ENCODE measurements at places on chromosomes 6 and 20.

- DNase-seq, result no peak
These were observed 16.1 kb downstream of the TTK start for GRCh38 chr6:80020381-80021120.

- DNase-seq, result no peak
These were observed 66.8 kb downstream of the TBC1D7 start for GRCh38 chr6:13261464-13261994.

GRCh38 chr20:19658137-19658536 is 99.9 kb upstream of the RIN2 start:
- DNase-seq, result no peak

DNA sequence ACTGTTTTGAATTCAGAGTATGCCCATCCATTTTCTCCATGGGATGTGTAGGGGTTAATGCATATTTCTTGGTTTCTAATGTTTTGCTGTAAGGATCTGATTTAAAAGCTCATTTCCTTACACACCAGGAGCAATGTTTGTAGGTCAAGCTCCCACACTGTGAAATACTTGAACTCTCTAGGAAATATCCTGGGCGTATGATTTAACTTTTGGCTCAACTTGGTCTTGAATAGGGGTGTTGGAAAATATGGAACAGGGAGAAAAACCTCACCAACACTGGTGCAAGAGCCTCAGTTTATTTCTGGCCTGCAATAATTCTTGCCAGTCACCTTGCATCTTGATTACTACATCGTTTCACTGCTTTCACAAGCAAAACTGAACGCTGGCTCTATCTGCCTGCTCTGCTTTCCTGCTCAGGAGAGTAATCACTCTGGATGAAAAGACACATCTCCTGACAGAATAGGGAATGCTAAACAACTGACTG is 25.1 kb upstream of the RFPL4B start:
- DNase-seq, result no peak

GRCh38 chr6:22888163-22888752 is 318.9 kb downstream of the HDGFL1 start:
- no peak for DNase-seq

DNA sequence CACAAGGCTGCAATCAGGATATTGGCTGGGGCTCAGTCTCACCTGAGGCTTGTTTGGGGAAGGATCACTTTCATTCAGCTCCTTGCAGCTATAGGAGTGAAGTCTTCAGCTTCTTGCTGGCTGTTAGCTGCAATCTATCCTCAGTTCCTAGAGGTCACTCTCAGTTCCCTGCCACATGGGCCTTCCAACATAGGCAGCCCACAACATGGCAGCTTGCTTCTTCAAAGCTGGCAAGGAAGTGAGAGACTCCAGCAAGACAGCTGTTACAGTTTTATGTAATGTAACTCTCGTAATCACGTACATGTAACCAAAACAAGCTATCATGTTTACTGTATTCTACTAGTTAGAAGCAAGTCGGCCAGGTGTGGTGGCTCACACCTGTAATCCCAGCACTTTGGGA is 226.9 kb downstream of the CDC5L start:
- DNase-seq, result no peak

- DNase-seq, result no peak
These were observed 813.0 kb downstream of the DHX35 start for GRCh38 chr20:39775110-39775509.

GRCh38 chr20:9884666-9885065 is 45.8 kb upstream of the PAK5 start:
- no peak for DNase-seq

GRCh38 chr6:142075516-142076101 is 57.1 kb upstream of the GJE1 start:
- DNase-seq, result no peak

- DNase-seq, result no peak
These were observed 11.2 kb downstream of the UST start for GRCh38 chr6:148757944-148758480.
